ENCODE measurements at places on chromosomes 2 and 18.

DNA sequence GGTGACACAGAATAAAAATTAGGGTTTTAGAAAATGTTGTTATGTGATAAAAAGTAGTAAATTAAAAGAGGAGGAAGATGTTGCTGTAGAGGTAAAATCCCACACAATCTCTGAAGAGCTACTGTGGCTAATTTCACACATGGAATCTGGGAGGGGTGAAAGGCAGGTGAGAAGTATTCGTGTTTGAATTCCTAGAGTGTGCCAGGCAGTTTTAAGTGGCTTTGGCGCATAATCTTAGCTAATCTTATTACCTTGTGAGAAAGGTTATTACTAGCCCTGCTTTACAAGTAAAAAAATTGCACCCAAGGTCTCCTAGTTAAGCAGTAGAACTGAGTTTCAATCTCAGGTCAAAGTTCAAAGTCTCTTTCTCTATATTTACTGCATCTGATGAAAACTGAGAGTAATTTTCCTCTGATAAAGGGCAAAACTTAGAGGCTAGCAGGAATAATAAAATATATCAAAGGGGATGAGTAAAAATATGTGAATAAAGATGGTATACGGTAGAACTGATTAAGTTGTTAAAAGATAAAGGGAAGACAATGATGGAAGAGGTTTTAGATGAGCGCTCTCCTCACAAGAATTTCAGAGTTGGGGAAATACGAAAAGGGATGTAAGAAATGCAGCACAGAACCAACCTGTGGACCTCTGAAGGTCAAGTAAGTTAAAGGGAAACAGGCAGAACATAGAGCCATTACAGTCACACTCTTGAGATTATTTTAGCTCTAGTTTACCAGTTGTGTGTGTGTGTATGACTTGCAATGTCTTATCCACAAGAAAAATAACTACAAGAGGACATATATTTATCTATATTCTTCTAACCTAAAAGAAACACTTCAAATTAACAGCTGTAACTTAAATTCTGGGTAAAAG, 34.8 kb downstream of the GAREM1 start:
- DNase-seq, result no peak

DNA sequence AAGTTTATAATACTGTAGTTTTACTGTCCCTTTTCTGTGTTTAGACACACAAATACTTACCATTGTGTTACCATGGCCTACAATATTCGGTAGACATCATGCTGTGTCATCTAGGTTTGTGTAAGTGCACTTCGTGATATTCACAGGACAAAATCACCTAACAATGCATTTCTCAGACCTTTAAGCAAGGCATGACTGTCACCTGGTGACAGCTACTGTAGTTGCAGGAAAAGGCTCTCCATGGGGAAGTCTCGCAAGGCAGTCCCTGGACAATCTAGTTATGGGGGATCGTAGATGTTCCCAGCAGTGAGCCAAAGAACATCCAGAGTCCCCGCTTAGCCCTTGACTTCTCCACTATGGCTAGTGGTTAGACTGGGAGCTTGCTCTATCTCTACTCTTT, 73.1 kb downstream of the EIF2AK3 start:
- DNase-seq, result peak; percentile 35

DNA sequence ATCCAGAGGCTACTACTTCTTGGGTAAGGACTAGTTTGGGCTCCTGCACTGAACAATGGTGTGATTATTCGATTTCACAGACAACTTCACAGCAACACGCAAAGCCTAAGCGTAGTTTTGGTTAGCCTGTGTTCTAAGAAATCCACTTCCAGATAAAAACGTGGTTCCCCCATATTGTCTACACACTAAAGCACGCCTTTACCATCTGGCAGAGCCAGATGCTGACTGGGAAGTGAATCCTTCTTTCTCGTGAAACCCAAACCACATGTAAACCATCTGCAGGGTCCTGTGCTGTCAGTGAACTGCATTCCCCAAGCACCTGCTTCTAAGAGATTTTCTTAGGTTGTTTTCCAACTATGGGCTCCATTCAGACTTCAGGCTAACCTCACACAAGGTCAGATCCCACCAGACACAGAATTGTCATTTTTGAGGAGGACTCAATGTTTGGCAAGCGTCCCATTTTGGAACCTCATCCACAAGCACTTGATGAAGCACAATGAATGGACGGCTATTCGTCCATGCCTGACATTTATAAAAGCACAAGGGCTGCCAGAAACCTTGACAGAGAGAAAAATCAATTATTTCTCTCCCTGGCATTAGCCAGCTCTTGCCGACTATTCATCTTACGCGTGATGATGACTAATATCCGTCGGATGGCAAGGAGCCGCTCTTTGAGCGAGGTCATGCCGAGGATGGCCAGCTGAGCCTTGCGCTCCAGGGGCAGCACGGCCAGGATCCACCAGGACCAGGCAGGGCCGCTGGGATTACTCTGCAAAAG, 38.4 kb downstream of the LONRF2 start:
- no peak for DNase-seq

- no peak for DNase-seq
Observed at GRCh38 chr2:42124011-42124785, 45.0 kb upstream of the EML4 start.

Measured in NCI-H345 (cell line).